ENCODE measurements at places on chromosomes 4 and X.

DNA sequence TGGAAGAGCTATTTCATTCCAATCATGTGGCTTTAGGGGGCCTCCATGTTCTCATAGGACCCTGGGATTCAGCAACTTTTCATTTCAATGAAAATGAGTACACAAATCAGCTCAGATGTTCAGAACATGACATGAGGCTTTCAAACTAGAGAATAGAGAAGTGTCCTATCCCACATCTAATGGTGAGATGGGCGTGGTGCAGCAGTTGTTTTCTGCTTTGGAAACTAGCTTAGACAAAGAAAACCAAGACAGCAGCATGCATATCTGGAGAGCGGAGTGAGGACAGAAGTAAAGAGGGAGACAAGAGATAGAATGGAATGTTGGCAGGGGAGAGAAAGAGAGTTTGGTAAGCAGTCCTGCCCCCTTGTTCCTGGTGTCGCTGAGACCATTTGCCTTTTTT lies 1009.1 kb upstream of the IGFBP7 start:
- no peak for DNase-seq

DNA sequence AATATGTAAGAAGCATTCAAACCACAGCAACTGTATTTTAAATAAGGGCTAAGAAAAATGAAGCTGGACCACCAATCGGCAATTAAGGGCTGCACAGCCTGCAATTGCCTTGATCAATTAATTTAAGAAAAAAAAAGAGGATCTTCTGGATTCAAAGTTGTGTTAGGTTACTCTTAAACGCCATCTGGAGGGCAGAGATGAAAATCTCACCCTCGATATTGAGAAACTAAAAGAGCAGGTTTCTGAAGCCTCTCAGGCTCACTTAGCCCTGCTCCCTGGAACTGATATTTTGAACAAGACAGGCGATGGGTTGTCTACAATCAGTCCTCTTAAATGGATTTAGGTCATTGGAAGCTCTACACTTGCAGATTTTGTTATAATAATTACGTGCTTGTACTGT lies 579.4 kb downstream of the GRXCR1 start:
- DNase-seq, result no peak

GRCh38 chrX:154546354-154547244 lies at the start of gene G6PD:
Gene G6PD, minus strand, starts transcription at chrX:154546846. Its CDS starts 691 bp downstream, at chrX:154546155.
- no peak for DNase-seq

DNA sequence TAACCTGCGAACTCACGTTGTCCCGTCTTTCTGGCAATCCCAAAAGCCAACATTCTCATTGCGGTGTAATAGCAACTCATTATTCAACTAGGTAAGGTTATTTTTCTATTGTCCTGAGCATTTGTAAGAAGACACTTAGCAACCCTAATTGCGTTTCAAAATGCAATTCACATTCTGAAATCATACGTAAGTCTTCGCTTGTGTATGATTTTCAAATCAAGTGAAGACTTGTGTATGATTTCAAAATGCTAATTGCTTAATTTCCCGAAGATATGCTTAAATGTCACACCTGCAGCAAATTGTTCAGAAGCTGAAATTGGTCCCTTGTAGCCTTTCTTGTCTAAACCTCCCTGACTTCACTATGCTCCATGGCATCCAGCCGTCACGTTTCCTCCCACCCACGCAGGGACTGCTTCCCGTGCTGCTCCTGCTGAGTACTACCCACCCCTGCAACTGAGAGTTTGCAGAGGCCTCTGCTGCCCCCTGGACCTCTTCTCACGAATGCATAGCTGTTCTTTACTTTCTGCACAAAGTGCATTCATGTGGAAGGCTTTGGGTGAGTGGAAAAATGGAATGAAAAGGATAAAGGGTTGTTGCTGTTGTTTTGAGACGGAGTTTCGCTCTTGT lies 40.8 kb upstream of the CLDN24 start:
- DNase-seq, result no peak

GRCh38 chr4:188190461-188190860 lies 51.2 kb downstream of the TRIML1 start:
- DNase-seq, result no peak

DNA sequence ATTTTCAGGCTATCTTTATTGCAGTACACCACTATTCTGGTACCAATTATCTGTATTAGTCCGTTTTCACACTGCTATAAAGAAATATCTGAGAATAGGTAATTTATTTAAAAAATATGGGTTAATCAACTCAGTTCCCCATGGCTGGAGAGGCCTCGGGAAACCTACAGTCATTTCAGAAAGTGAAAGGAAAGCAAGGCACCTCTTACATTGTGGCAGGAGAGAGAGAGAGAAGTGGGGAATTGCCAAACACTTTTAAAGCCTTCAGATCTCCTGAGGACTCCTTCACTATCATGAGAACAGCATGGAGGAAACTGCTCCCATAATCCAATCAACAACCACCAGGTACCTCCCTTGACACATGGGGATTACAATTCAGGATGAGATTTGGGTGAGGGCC lies 54.7 kb downstream of the AMER1 start:
- no peak for DNase-seq

- DNase-seq, result no peak
These were observed 49.3 kb upstream of the PHF8 start for GRCh38 chrX:54093571-54093970.

- DNase-seq, result no peak
These were observed 11.7 kb downstream of the JCHAIN start for GRCh38 chr4:70654605-70655011.

DNA sequence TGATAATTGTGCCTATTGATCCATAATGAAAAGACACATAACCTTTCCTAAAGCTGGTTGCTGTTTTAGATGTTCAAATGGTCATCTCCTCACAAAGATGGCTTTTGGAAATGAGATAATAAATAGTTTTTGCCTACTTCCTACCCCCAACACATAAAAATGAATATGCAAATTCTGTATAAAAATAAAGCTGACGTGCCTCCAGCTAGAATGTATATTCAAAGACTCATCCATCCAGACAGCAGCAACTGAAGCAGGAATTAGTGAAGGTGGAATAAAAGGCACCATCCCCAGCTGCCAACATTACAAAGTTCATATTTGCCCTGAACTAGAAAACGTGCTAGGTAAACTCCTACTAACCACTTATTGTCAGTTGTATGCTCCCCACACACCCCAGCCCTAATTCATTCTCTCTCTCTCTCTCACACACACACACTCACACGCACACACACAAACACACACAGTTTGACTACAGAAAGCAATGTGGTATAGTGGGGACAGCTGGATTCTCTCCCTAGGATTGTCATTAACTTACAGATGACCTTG lies 53.6 kb downstream of the PCDH19 start:
- DNase-seq, result no peak

DNA sequence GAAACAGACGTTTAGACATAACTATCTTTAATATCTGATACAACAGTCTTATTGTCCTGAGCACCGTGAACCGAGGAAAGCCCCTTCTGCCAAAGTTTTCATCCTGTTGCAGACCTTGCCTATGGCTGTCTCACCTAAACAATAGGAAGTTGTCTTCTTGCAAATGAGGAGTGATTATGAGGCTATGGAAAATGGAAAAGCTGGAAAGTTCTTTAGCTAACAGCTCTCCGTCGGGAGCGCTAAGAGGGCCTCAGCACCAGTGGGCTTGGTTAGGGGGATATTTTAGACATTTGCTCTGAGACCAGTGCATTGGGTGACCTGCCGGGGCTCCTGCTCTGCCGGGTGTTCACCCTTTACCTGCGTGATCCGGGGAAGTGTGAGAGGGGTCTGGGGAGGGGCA lies 28.4 kb downstream of the TMEM131L start:
- no peak for DNase-seq

DNA sequence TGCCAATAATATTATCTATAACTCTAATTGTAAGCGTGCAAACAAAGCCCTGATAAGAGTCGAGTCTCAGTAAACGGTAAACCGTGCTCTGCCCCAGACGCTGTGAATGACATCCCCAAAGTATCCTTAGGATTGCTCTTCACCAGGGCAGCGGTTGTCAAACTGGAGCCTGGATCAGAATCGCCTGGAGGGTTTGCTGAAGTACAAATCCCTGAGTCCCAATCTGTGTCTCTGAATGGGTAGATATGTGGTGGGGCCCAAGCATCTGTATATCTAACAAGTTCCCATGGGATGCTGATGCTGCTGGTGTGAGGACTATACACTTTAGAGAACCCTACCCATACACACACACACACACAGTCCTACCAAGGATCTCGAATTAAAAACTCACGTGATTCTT lies 813 bp upstream of the APBB2 start:
- no peak for DNase-seq

- DNase-seq, result no peak
These were observed 11.7 kb upstream of the TENM3 start for GRCh38 chr4:182231496-182231895.

- no peak for DNase-seq
These were observed 283.3 kb upstream of the DKK2 start for GRCh38 chr4:107319386-107319785.

DNA sequence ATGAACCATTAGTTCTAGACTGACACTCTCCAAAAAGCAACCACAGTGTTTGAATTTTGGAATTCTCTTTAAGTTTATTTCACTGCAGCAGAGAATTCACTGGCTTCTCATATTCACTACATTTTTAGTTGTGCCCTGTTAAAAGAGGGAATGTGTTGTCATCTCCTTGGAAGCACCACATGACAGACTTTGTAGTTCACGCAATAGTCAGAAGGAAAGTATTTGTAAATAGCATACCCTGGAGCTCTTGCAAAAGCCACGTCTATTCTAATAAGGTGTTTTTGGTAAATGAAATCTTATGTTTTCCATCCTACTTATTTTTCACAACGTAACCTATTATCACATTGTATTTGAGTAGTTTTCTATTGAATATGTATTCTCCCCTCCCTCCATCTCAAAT lies 25.8 kb downstream of the DOCK11 start:
- DNase-seq, result no peak

DNA sequence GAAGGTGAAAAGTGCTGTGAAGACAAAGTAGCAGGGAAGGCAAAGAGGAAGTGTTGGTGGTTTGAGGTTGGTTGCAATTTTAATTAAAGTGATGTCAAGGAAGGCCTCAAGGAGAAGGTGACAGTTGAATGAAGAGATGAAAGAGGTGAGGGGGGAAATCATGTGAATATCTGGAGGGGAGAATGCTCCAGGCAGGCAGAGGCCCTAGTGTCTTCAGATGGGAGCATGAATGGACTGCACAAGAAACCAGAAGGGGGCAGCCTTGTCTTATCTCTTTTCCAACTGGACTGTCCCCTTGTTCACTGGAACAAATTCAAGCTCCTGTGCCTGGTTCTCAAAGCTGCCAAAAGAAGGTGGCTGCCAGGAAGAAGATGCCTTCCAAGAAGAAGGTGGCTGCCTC lies 68.4 kb downstream of the MAOB start:
- DNase-seq, result no peak

DNA sequence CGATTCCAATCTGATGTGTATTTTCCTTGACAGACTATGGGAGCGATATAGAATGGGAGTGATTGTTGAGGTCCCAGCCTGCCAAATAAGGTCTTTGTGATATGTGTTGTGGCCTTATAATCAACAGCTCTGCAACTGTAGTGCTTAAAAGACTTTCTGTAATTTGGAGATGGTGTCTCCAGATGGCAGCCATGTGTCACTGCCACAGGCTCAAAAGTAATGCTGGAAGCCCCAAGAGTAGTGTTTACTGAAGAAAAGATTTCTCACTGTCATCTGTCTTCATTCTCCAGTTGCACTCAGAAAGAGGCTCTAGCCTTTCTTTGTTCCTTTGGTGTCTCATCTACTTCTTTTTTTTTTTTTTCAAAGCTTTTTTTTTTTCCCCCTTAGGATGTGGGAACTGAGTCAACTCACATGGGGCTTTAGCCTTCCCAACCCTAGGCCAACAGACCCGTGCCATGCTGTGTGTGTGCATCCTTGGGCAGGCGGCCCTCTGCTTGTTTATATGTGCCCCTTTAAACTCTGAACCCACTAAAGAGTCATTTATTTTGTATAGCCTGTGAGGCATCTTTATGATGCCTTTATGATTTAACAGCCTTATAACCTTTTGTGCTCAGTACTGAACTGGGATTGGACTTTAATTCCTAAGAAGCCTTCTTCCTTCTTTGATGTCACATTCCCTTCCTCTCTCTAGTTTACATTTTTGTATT lies 15.6 kb downstream of the SRPX2 start:
- no peak for DNase-seq

- DNase-seq, result no peak
These were observed 36.1 kb upstream of the OTUD4 start for GRCh38 chr4:145216535-145216934.

- DNase-seq, result no peak
These were observed 81.5 kb downstream of the COX18 start for GRCh38 chr4:72987741-72988729.

GRCh38 chr4:2624782-2625530 lies 88.5 kb downstream of the FAM193A start:
- DNase-seq, result no peak
